NCI-H460 (cell line): ENCODE measurements at places on chromosomes 3 and 15.

- no peak for DNase-seq
Measured at GRCh38 chr3:69282181-69282580, 103.7 kb downstream of the FRMD4B start.

GRCh38 chr15:95760508-95760907 is 570.0 kb upstream of the NR2F2 start:
- DNase-seq = peak; percentile 23

- DNase-seq = no peak
Measured at GRCh38 chr3:9786825-9787669, 5.2 kb downstream of the TADA3 start.

DNA sequence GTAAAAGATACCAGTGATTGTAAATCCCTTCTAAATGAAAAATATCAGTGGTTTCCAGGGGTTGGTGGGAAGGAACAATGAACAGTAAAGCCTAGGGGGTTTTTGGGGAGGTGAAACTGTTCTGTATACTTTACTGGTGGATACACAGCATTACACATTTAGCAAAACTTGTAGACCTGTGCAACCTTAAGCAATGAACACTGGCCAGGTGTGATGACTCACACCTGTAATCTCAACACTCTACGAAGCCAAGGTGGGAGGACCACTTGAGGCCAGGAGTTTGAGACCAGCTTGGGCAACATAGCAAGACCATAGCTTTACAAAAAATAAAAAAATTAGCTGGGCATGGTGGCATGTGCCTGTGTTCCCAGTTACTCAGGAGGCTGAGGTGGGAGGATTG is 1.8 kb downstream of the CCDC13 start:
- DNase-seq = no peak

- DNase-seq = no peak
Measured at GRCh38 chr3:111748132-111748531, 110.9 kb upstream of the PHLDB2 start.

GRCh38 chr3:123984957-123985356 is 7.0 kb downstream of the ROPN1 start:
- DNase-seq = no peak

GRCh38 chr3:62815981-62816380 is 59.2 kb downstream of the CADPS start:
- DNase-seq = no peak

- no peak for DNase-seq
Measured at GRCh38 chr15:81363718-81364500, 10.1 kb downstream of the TMC3 start.
